ENCODE measurements at places on chromosomes 3 and 15. TPM values are rescaled to one million over a fixed set of nuclear protein-coding genes. Genes with fewer than 3 reads are reported as not detected.
A peak's percentile ranks its signal among the peaks of the same experiment; 100 is the strongest.

DNA sequence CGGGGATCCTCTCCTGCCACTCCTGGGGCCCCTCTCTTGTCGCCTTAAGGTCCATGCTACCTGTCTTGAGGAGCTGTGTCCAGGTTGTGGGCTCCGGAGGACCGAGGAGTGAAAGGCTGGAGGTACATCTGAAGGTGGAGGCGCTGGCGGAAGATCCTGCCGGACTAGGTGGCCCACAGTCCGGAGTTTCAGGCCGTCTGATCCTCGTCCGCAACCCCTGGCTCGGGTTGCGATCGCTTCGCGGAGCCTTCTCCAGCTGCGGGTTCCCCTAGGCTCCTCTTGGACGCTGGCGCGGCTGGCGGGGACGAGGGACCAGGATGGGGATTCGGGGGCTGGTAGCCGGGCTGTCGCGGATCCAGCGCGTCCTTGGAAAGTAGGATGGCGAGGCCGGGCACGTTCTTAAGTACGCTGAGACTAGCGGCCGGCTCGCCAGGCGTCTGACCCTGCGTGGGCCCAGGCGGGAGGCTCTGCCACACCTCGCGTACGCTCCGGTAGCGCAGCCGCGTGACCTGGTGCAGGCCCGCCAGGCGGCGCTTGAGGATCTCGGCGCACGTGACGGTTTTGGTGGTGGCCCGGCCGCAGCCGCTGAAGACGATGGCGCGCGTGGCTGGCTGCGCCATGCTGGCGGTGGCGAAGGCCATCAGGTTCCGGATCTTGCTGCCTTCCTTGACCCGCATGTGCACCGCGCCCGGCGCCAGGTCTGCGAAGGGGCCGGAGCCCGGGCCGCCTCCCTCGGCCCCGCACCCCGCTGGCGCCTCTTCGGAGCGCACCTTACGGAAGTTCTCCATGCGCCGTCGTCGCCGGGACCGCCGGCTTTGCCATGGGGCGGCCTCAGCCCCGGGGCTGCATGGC is 550 bp downstream of the RPP25 start:
- no peak overlapping the region for H3K27ac ChIP-seq
- no peaks in the 10 kb centered on the region for H3K36me3 ChIP-seq
- peaks cover 39% of the 10 kb centered on the region for H3K27me3 ChIP-seq
- peak overlapping the region; percentile 69 for H3K4me3 ChIP-seq
- peak; percentile 70 for DNase-seq

DNA sequence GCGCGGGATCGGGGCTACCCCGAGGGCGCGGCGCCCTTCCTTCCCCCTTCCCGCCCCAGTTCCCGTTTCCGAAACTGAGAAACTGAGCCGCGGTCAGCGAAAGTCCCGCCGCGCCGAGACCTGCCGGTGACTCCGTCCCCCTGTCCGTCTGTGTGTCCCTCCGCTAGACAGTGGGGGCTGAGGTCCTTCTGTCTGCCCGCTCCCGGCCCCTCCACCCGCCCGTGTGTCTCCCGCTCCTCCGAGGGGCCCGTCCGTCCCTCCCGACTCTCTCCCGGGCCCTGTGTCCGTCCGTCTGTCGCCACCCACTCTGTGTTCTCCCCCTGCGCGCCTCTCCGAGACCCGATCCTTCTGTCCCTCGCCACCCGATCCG is 426 bp downstream of the PRKCD start:
- peaks cover 30% of the 10 kb centered on the region for H3K27me3 ChIP-seq
- H3K4me3 ChIP-seq: peak overlapping the region; percentile 74
- H3K36me3 ChIP-seq: no peaks in the 10 kb centered on the region
- H3K4me1 ChIP-seq: peaks cover 25% of the 10 kb centered on the region

DNA sequence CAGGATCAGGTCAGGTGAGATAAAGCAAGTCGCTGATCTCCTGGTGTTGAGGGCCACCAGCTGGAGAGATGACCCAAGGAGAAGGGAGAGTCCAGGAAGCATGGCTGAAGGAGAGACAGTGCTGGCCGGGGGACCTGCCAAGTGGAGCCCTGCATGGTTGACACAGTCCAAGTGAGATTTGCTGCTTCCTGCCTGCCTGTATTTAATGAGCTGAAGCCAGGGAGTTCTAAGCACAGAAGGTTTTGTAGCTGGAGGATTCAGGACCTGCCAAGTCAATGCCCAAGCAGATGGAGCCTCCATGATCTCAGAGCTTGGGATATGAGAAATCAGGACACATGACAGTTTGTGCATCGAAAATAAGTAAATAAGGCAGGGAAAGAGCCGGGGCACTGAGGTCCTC is 125.6 kb downstream of the SRGAP3 start:
- H3K36me3 ChIP-seq: no peaks in the 10 kb centered on the region
- peaks cover 5% of the 10 kb centered on the region for H3K4me1 ChIP-seq
- no peak for DNase-seq
- H3K27ac ChIP-seq: no peak overlapping the region

GRCh38 chr3:98536456-98537017 is 4.8 kb downstream of the GPR15 start:
- no peaks in the 10 kb centered on the region for H3K27me3 ChIP-seq
- peaks cover 52% of the 10 kb centered on the region for H3K36me3 ChIP-seq
- no peak for DNase-seq
- peaks cover 61% of the 10 kb centered on the region for H3K4me1 ChIP-seq
- peak overlapping the region; percentile 93 for H3K27ac ChIP-seq

DNA sequence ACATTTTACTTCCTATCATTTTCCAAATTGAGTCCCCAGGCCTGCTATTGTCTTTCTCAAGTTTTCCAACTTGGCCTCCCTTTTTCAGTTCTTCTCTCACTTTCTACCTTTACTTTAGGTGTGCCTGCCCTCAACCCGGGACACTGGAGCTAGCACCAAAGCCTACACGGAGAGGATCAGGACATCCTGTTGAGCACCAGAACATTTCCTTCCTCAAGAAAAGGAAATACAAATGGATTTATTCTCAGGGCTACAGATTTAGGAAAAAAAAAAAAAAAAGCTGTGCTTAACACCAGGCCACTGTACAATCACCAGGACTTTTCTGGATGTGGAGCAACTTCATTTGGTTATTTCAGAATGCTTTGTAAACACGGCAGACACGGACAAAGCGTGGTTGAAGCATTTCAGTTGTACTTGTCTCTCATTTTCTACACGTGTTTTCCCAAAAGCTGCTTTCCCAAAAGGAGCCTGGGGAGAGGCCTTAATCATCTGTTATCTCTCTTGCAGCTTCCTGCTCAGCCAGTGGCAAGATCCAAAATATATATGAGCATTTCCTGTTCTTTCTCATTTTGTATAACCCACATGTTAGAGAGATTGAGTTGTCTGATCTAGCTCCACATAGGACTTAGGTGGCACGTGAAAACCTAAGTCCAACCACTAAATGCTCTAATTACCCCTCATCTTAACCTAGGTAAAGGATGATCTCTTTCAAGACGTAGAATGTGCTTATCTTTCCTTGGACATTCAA is 15.5 kb upstream of the ATP1B3 start:
- no peak overlapping the region for H3K4me3 ChIP-seq
- DNase-seq: no peak
- H3K27me3 ChIP-seq: peaks cover 8% of the 10 kb centered on the region
- H3K36me3 ChIP-seq: no peaks in the 10 kb centered on the region
- H3K4me1 ChIP-seq: no peaks in the 10 kb centered on the region

GRCh38 chr15:96473556-96473955 is 143.1 kb downstream of the NR2F2 start:
- H3K27ac ChIP-seq: no peak overlapping the region
- no peak overlapping the region for H3K4me3 ChIP-seq
- no peaks in the 10 kb centered on the region for H3K36me3 ChIP-seq
- no peaks in the 10 kb centered on the region for H3K4me1 ChIP-seq

DNA sequence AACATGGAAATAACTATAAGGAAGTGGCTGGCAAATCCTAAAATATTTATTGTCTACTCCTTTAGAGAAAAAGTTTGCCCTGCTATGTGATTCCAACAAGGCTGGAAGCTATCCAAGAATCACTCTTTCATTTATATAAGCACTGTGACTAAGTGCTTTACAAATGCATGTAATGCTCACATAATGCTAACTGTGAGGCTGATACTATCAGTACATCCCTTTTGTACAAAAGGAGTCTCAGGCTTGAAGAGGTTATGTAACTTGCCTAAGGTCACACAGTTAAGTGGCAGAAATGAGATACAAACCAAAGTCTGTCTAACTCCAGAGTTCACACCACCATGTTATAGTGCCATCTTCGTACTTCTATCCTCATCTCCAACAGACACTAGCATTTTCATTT is 17.0 kb downstream of the TOPBP1 start:
- H3K4me3 ChIP-seq: no peak overlapping the region
- no peak overlapping the region for H3K27ac ChIP-seq
- no peaks in the 10 kb centered on the region for H3K27me3 ChIP-seq
- peaks cover 67% of the 10 kb centered on the region for H3K36me3 ChIP-seq

- H3K4me3 ChIP-seq: no peak overlapping the region
- no peaks in the 10 kb centered on the region for H3K36me3 ChIP-seq
- H3K27me3 ChIP-seq: peaks cover 9% of the 10 kb centered on the region
- DNase-seq: no peak
Observed at GRCh38 chr3:194910414-194910984, 224.8 kb downstream of the FAM43A start.

The LNP1 gene
- total RNA-seq: 2.3 TPM

DNA sequence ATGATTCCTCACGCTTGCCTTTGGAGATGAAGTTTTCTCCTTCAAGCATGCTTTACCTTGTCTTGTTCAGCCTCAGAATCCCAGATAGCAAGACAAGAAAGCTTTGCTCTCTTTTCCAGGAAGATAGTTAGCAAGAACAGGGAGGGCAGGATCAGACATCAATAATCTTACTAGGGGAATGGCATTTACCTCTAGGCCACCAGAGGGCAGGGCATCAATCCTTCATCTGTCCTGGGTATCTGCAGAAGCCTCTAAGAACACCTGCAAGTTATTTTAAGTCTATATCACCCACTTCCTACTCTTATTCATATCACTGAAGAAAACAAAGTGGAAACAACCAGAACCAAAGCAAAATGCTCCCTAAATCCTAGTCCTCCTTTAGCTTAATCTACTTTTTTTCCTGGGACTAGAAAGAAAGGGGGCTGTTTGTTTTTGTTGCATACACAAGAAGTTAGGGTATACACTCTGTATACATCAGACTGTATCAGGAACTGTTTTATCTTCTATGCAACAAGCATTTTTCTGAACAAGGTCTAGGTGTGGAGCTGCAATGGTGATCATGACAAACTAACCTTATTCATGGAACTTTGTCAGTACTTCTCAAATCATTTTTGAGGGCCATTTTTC is 862.5 kb downstream of the CADM2 start:
- H3K27ac ChIP-seq: no peak overlapping the region
- H3K4me1 ChIP-seq: no peaks in the 10 kb centered on the region
- H3K4me3 ChIP-seq: no peak overlapping the region
- DNase-seq: no peak

The SPATA12 gene
- total RNA-seq: not detected

The PLCL2 gene
- 24.4 TPM for total RNA-seq

GRCh38 chr3:192943393-192943792 is 25.7 kb upstream of the MB21D2 start:
- peaks cover 4% of the 10 kb centered on the region for H3K27me3 ChIP-seq
- no peaks in the 10 kb centered on the region for H3K36me3 ChIP-seq
- no peaks in the 10 kb centered on the region for H3K4me1 ChIP-seq
- no peak for DNase-seq

The EXD1 gene
- not detected for total RNA-seq

DNA sequence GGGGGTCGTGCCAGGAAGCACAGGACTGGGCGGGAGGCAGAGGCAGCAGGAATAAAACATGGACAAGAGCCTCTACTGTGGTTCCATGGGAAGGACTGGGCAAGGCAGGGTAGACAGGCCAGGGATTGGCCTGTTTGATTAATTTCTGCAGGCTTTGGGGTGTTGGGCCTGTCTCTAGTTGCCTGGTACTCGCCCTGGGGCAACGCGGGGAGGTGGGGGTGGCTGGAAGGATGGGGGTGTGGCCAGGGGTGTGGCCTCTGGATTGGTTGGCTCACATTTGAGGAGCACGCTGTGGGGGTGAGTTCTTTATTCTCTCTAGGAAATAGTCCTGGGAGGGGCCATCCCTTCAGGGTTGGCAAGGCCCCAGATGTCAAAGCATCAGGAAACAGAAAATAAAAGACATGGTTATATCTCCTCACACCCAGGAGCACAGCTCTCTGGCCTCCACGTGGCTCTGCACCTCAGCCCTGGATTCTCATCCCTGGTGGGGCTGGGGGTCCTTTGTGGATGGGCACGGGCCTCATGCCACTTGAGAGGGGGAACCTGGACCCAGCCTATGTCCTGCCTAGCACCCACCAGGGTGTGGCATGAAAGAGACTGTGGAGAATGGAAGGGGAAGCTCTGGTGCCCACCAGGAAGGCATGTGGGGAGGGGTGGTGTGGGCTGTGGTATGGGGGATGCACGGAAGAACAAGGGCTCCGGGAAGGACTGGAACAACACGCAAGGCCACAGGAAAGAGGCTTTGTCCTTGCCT is 223.0 kb upstream of the LYSMD4 start:
- no peak overlapping the region for H3K27ac ChIP-seq
- no peak overlapping the region for H3K4me3 ChIP-seq
- no peak for DNase-seq
- H3K36me3 ChIP-seq: no peaks in the 10 kb centered on the region
- peaks cover 10% of the 10 kb centered on the region for H3K27me3 ChIP-seq

The PP2D1 gene
- total RNA-seq: not detected

DNA sequence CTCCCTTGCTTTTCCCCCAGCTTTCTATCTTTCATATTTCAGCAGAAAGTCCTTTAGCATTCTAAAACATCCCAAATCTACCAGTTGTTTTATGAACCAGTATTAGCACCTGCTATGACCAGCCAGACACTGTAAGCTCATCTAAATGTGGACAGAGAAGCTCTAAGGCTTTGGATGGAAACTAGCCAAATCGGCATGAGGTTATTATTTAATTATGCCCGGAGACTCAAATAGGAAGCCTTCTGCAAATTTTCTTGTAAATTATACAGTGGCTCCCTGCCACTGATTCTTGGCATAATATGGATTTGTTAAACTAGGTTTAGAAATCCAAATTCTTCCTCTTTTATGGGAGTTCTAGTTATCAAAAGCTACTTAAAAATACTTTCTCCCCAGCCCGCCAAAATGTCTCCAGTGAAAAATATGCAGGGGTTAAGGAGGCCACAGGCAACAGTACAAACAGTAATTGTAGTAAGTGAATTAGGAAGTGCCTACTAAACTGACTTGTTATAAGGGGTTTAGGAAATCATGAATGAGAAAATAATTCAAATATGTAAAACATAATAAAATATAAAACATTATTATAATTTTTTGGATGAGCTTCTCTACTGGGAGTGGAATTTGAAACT is 15.4 kb downstream of the MYH15 start:
- no peak overlapping the region for H3K27ac ChIP-seq
- H3K4me1 ChIP-seq: no peaks in the 10 kb centered on the region
- peaks cover 7% of the 10 kb centered on the region for H3K27me3 ChIP-seq
- no peak overlapping the region for H3K4me3 ChIP-seq
- DNase-seq: no peak
